ENCODE measurements at places on chromosomes 12 and 14.

- peak; percentile 51 for DNase-seq
Measured at GRCh38 chr14:55577229-55577628, 2.8 kb upstream of the KTN1 start.

DNA sequence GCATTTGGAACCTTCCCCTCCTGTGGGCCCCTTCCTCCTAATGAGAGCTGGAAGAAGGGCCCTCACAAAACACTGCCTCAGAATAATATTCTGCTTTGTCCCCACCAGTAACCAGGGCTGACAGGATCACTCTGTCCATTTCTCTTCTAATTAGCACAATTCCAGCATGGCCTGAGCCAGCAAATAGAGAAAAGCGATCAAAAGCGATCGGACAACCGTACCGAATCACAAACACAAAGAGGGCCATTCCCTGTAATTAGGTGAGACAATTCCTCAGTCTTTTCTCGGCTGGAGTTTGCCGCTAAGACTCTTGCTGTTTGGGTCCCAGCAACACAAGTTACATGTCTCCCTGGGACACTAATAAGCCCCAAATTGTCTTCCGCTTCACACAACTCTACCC lies 35.6 kb upstream of the VSX2 start:
- no peak for DNase-seq

DNA sequence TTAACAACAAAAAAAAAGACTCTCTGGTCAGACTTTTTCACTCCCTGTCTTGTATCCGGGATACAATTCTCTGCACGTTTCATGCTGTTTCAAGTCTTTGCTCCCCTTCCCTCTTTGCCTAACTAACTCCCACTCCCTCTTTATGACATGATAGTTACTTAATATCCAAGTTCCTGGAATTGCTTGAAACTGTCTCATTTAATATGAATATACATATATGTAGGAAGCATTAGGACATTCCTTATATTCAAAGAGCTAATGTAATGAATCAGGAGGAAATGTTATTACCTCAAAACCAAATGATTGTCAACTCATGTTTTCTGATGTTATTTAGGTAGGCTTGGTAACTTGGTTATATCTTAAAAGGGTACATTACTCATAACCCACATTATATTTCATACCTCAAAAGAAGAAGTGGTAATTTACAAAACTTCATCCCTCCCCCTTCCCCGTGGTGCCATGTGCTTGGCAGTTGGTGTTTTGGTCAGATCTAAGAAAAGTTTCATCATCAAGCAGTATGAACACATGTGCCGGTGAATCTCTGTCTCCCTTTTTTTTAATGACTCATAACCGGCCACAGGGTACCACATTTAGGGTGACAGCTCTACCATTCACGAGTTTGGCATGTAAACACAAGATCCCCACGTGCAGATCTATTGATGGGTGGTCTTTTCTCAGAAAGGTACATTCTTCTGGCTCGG lies 56.5 kb downstream of the HCAR2 start:
- DNase-seq, result peak; percentile 66

DNA sequence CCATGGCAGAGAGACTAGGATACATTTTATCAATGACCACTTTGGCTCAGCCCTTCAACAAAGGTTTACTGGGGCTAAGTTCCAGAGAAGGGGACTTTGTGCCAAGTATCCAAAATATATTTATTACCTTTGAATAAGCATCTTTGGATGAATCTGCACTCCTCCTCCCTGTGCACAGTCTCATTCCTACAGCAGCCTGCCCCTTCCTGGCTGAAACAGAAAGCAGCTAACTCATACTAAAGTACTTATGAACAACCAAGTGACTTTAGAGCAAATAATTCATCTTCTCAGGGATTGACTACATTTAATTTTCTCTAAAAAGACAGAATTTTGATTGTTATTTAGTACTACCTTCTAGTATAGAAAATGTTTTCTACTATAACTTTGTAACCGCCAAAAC lies 47.8 kb upstream of the ETV6 start:
- no peak for DNase-seq

DNA sequence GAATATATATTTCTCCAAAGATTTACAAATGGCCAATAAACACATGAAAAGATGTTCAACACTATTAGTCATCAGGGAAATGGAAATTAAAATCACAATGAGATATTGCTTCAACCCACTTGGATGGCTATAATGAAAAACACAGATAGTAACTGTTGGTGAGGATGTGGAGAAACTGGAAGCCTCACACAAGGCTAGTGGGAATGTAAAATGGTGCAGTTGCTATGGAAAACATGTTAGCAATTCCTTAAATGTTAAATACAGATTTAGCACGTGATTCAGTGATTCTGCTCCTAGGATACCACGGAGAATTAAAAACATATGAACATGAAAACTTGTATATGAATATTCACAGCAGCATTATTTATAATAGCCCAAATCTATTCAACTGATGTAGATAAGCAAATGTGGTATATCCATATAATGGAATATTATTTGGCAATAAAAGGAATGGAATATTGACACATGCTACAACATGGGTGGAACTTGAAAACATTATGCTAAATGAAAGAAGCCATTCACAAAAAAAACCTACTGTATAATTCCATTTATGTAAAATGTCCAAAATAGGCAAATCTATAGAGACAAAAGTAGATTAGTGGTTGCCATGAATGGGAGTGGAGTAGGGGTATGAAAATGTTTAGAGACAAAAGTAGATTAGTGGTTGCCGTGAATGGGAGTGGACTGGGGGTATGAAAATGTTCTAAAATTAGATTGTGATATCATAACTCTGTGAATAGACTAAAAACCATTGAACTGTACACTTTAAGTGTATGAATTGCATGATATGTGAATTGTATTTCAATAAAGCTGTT lies 227.1 kb upstream of the DDHD1 start:
- DNase-seq, result no peak
